GM20000 (cell line): ENCODE measurements at places on chromosomes 7 and 10.
A peak's percentile ranks its signal among the peaks of the same experiment; 100 is the strongest.

- DNase-seq: no peak
Observed at GRCh38 chr7:69703099-69703498, 104.8 kb downstream of the AUTS2 start.

GRCh38 chr7:127899411-127899810 lies 131.8 kb downstream of the LRRC4 start:
- DNase-seq: no peak

DNA sequence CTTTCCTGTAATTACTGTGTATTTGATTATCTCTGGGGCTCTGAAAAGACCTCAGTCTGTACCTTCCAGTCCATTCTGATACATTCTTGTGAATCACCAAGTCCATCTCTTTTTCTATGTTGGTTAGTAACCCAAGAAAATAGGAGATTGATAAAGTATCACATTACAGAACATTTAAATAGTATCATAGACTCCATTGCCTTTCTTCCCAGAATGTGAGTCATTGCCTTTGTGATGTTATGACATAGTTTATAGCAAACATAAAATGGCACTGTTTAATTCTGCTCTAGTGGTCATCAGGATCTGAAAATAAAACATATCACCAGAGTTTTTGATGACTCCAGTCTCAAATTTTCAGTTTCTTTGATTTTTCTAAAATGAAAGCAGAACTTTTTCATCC lies 78.4 kb downstream of the NRG3 start:
- DNase-seq: no peak

- no peak for DNase-seq
Observed at GRCh38 chr7:17844514-17845196, 95.6 kb downstream of the SNX13 start.

DNA sequence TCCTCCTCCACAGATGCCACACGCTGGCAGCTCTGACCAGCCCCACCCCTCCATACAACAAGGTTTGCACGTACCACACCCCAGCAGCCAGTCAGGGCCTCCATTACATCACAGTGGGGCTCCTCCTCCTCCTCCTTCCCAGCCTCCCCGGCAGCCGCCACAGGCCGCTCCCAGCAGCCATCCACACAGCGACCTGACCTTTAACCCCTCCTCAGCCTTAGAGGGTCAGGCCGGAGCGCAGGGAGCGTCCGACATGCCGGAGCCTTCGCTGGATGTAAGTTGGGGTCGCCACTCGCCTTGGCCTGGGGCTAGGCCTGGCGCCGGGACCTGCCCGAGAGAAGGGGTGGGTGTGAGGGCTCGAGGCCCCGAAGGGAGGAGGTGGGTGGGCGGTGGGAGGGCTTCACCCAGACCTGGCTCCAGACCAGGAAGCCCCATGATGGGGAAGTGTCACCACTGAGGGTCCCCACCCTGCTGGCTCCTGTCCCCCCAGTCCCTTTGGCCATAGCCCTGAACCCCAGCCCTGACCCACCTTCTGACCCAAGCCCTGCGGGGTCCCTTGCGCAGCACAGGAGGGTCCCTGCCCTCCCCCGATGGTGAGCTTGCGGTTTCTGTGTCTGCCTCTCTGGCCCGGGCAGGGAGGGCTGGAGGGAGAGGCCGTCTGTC lies 36.2 kb upstream of the PPIF start:
- no peak for DNase-seq

DNA sequence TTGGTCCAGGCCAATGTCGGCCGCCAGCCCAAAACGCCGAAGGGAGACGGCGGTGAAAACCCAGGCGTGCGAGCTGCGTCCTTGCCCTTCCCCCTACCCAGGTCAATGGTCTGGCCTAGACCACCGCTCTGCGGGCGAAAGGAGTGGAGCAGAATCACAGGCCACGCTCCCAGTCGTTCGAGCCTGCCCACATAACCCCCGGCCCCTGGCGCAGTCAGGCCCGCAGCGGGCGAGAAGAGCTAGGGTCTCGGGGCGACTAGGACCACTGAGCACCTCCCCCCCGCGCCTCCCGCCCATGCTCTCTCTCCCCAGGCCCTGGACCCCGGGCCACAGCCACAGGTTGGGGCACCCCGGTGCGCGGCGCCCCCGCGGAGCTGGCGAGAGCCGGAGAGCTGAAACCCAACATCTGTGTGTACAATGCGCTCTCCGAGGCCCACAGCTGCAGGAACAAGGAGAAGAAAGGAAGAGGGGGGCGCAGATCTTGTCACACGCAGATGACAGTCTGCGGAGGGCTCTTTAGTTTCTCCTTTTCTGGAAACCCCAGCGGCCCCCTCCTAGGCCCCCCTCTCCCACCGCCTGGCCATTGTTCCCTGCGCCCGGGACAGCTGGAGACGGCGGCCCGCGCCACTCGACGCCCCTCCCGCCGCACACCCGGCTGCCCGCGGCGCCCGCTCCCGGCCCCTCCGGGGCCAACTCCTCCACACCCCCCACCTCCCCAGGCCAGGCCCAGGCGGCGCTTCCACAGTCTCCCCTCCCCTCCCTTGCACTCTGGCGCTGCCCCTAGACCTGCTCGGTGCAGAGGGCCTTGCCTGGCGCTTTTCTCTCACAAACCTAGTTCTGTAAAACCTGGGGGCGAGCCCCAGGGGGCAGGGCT lies 355.0 kb downstream of the DNAJB6 start:
- DNase-seq: no peak

DNA sequence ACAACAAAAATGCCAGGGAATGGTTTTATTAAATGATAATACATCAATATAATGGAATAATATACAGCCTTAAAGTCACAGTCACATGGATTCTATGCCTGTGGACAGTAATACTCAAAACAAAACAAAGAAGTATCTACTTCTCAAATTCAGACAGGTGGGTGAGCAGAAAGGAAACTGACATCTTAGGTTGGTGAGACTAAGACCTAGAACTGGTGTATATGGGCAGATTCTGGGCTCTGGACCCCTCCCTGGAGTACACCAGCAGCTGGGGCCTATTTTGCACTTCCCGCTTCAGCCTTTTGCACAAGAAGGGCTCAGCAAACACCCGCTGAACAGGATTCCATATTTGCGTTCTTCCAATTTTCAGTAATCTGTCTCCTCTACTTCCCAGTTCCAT lies 5.4 kb upstream of the FIS1 start:
- peak; percentile 51 for DNase-seq

DNA sequence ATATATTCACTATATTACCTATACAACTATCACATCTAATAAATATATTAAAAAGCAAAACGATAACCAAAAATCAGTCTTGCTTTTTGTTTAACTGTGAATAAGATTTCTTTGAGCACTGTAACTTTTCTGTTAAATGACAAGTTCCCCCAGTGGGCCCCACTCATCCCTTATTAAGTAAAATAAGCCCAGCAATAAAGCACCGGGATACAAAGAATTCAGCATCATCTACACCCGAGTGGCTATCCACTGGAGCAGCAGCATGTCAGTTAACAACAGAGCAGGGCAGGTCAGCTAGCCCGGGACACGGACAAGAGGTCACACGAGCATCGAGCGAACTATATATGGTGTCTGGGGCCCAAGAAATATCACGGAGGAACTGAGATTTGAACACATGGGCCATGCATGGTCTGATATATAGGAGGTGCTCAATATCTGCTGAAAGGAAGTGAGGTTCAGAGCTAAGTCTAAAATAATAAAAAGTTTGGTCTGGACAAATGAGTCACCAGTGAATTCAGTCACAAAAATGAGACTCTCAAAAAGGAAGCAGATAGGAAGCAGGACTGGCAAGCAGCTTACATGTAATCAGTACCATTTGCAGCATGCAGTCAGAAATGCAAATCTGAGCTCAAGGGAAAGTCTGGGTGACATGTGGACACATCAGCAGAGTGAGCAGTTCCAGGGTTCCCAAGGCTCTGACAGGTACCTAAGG lies 4.1 kb downstream of the ERCC6 start:
- peak; percentile 74 for DNase-seq

DNA sequence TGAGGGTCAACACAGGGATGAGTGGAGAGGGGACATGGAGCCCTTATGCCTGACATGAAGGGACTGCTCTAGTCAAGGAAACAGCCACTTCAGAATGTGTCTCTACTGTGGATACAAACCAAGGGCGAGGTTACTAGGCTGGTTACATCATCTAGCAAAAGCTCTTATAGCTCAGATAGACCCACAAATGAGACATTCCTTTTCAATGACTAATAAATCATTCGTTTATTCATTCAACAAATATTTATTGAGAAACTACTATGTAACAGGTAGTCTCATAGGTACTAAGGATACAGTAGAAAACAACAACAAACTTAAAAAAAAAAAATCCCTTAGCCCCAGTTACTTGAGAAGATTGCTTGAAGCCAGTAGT lies 219.5 kb downstream of the KIAA1217 start:
- no peak for DNase-seq

DNA sequence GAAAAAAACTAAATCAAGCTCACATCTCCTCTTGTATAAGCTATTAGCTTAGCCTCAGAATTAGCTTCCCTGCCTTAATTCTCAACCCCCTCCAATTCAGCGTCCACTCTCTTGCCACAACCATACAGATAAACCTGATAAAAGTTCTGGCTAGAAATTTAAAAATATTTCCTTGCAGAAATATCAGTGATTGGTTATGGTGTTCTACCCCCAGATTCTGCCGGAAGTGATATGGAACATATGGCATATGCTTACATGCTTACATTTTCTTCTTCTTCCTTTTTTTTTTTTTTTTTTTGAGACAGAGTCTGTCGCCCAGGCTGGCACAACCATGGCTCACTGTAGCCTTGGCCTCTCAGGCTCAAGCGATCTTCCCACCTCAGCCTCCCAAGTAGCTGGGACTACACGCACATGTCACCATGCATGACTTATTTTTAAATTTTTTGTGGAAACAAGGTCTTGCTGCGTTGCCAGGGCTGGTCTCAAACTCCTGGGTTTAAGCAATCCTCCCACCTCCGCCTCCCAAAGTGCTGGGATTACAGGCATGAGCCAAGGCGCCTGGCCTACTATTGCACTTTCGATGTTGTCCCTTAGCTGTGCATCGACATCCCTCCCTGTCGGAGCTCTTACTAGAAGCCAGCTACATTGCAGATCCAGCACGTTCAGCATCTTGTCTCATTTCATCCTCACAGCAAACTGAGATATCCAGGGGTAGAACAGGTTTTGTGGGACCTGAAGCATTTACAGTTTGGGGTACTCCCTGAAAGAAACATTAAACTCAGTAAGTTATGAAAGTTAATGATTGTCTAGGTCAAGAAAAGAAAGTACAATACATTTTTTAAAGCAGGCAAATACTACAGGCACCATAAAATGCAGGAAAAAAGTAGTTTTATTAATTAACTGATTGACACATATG lies 205.6 kb upstream of the TCF7L2 start:
- DNase-seq: no peak

DNA sequence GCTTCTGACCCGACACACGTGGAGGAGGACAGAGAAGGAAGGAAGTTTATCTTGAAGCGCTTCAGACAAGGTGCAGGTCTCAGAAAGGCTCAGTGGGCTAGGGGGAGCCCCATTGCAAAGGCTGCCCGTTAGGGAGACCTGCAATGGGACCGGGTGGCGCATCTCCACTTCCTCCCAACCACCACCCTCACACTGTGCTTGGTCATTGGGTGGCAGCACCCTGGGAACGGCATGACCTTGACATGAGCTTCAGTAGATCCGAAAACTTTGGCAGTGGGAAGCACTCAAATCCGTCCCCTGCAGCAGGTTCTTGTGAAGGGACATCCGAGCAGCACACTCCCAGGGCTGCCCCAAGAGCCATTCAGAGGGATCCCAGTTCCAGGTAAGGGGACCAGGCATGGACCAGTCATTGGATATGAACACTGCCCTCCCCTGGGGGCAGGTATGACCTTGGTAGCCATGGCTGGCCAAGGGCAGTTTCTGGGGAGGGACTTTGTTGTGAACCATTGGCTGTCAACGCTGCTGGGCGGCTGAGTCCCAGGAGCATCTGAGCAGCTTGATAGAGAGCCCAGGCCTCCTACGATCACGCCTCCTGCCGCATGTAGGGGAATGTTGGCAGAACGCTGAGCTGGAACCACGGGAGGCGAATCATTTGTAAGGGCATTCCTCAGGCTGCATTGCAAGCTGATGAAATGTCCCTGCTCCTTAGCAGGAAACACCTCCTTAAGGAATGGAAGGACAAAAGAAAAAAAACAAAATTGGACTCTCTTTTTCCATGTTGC lies 31.7 kb downstream of the GALNTL5 start:
- no peak for DNase-seq

DNA sequence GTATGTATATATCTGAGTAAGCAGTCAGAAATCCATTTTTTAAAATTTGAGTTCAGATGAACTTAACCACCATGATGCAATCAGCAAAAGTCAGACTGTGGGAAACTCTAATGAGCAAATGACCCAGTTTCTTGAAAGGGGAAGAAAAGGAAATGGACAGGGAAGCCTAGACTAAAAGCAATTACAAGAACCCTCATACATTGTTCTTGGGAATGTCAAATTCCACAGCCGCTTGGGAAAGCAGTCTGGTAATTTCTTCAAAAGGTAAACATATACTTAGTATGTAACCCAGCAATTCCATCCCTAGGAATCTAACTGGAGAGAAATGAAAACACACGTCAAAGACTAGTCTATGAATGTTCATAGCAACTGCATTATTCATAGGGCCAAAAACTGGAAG lies 16.4 kb upstream of the FOXK1 start:
- no peak for DNase-seq

DNA sequence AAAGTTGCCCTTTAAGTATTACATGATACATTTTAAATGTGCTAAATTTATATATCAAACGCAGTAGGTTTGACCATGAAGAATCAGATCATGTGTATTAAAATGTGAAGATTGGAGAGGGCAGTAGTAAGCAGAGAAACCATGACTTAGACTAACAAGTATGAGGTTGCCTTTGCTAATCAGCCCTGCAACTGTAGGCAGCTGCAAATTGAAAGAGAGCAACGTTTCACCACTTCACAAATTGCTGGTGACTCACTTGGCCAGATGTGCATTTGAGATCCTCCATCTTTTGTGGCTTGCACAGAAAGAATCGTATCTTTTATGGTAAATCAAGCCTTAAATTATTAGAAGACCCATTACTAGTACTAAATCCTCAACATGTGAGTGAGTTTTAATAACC lies 10.1 kb upstream of the SEMA3A start:
- DNase-seq: no peak

GRCh38 chr10:70905071-70906021 lies 17.0 kb upstream of the PCBD1 start:
- DNase-seq: no peak
